Activated T-cell treated with anti-CD3 and anti-CD28 coated beads, Interleukin-2, amount 50 U/mL, for 48 hours (primary cell): ENCODE measurements at places on chromosomes 16 and 17.

- no peak for DNase-seq
These were observed 170.3 kb downstream of the CHD9 start for GRCh38 chr16:53224951-53225533.

GRCh38 chr16:49750341-49751000 is 105.4 kb downstream of the ZNF423 start:
- no peak for DNase-seq

GRCh38 chr16:11736903-11737302 is 5.8 kb downstream of the TXNDC11 start:
- DNase-seq: no peak

GRCh38 chr17:6959700-6960099 is 36.1 kb upstream of the ALOX12 start:
- no peak for DNase-seq

DNA sequence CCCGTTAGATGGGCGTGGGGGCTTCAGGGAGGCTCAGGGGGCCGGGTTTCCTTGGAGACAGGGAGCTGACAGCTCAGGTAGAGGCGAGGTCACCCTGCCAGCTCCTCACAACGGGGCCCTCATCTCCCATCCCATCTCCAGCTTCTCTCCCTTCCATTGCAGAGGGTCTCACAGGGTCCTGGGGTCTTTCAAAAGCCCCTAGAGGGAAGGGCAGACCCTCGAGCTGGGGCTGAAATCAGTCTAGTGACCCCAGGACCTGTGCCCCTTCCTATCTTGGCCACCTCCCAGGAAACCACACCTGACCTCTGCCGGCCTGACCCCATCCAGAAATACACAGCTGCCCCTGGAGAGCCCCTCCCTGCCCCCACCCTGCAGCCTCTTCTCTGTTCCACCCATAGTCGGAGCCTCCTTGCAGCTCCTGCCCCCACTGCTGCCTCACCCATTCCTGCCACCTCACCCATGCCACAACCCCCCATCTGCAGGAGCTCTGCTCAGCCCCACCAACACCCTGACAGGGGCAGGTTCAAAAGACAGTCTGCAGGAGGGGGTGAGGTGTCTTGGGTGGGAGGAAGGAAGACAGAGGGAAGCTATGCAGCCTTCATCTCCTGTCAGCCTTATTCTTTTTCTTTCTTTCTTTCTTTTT is 23.4 kb downstream of the PIK3R5 start:
- no peak for DNase-seq
